GM19239 (cell line): ENCODE measurements at places on chromosomes 5 and 9.
A peak's percentile ranks its signal among the peaks of the same experiment; 100 is the strongest.

DNA sequence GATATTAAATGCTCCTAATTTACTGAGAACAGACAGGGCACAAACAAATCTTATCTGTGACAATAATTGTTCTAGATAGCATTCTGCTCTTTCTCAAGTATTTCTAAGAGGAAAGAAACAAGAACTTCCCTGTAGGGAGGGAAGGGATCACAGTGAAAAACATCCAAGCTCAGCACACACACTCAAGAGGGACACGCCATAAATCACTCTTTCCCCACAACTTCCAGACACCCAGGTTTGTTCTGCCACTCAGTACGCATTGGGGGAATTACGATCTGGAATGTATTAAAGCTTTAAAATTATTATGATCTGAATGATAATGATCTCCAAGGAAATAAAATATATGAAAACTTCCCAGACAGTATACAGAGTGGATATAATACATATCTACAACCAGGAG is 221.4 kb downstream of the GNA14 start:
- no peak for DNase-seq

- DNase-seq, result no peak
Observed at GRCh38 chr9:71403106-71403505, 281.7 kb upstream of the TRPM3 start.

- DNase-seq, result peak; percentile 12
Observed at GRCh38 chr9:107751567-107752210, 262.1 kb upstream of the KLF4 start.

DNA sequence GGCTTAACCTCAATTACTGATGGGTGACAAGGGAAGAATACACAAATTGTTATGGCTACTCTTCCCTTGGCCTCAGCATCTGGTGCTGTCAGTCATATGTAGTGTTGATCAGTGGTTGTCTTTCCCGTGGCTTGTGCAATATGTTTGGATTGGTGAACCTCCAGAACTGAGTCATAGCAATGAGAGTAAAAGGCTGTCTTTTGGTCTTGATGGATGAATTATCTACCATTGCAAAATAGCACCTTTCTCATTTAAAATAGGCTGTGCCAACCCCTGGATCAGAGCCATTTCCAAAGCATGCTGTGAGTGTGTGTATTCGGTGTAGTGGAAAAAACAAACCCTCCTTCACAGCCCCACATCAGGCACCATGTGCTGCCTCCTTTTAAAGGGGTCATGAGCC is 14.6 kb upstream of the F2R start:
- no peak for DNase-seq

DNA sequence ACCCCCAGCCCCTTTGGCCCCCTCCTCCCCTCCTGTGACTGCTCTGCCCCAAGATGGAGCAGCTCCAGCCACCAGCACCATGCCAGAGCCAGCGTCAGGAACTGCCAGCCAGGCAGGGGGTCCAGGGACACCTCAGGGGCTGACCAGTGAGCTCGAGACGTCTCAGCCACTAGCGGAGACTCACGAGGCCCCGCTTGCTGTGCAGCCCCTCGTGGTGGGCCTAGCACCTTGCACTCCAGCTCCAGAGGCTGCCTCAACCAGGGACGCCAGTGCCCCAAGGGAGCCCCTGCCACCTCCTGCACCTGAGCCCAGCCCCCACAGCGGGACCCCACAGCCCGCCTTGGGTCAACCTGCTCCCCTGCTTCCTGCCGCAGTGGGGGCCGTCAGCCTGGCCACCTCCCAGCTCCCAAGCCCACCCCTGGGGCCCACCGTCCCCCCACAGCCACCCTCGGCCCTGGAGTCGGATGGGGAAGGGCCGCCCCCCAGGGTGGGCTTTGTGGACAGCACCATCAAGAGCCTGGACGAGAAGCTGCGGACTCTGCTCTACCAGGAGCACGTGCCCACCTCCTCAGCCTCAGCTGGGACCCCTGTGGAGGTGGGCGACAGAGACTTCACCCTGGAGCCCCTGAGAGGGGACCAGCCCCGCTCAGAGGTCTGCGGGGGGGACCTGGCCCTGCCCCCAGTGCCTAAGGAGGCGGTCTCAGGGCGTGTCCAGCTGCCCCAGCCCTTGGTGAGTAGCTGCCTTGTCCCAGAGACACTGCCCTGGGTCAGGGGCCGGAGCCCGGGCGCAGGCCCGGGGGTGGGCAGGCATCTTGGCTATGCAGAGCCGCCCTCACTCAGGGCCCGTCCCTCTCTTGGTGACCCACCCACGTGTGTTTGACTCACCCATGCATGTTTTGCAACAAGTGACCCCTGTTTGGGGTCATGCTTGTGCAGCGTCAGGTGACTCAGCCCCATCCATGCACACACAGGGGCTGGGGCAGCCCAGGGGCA is 105.2 kb downstream of the WNK2 start:
- DNase-seq, result no peak

DNA sequence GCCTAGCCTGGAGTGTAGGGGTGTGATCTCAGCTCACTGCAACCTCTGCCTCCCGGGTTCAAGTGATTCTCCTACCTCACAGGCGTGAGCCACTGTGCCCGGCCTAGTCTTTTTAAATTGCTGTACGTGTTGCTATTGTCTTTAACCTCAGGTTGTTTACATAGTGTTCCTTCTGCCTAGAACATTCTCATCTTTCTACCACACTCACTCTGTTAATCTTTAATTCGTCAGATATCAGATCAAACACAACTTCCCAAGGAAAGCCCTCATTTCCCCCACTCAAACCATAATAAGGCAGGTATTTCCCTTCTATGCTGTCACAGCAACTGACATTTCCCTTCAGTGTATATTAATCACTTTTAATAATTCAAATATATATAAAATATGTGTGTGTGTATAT is 1310.0 kb upstream of the C9orf72 start:
- DNase-seq, result no peak

- no peak for DNase-seq
Observed at GRCh38 chr5:174293006-174293405, 247.5 kb downstream of the NSG2 start.

- DNase-seq, result no peak
Observed at GRCh38 chr9:89564346-89564878, 40.4 kb upstream of the GADD45G start.

DNA sequence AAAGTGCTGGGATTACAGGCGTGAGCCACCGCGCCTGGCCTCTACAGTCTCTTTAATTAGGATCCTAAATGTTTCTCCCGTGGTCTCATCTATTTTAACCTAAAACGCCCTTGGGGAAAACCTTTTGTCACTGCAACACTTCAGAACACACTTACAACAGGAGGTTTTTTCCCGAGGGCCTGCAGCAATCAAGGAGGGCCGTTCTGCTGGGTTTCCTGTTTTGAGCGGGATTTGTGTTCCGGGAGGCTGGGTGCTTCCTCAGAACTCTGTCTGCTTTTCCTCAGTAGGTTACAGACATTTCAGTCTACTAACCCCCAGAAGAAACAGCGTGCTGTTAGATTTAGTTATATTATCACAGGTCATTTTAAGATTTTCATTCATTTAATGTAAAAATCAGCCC is 65.4 kb upstream of the IRX4 start:
- no peak for DNase-seq

GRCh38 chr5:143543358-143544255 is 140.1 kb upstream of the NR3C1 start:
- no peak for DNase-seq

DNA sequence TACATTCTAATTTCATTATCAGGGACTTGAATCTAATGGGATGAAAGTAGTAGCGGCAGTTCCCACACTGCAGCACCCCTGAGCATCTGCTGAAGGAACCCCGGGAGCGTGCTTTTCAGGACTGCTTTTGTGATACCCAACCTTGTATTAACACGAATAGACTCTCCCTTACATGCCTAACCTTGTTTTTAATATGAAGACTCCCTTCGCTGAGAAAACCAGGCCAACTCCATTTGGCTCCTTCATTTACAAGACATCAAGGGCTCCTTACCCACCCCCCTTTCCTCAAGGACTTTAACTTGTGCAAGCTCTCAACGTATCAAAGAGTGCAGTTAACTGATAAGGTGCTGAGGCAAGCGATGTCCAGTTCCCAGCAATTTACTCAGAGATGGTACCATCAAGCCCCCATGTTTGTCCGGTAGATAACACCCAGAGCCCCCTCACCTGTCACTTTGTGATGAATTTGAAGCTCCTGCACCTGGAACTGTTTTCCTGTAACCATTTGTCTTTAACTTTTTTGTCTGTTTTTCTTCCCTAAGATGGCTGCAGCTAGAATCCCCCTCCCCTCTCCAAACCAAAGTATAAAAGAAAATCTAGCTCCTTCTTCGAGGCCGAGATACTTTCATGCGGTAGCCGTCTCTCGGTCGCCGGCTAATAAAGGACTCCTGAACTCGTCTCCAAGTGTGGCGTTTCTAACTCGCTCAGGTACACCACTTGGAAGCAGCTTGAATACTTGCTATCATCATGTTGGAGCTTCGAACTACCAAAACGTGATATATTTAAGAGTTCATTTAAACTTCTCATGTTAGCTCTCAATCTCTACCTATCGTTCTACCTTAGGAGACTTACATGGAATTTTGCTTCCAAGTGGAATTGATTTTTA is 10.7 kb downstream of the HNRNPH1 start:
- no peak for DNase-seq

- no peak for DNase-seq
Observed at GRCh38 chr9:97830884-97831829, 21.9 kb upstream of the FOXE1 start.
